ENCODE measurements at places on chromosomes 1 and 21. TPM values are rescaled to one million over a fixed set of nuclear protein-coding genes. Genes with fewer than 3 reads are reported as not detected.

DNA sequence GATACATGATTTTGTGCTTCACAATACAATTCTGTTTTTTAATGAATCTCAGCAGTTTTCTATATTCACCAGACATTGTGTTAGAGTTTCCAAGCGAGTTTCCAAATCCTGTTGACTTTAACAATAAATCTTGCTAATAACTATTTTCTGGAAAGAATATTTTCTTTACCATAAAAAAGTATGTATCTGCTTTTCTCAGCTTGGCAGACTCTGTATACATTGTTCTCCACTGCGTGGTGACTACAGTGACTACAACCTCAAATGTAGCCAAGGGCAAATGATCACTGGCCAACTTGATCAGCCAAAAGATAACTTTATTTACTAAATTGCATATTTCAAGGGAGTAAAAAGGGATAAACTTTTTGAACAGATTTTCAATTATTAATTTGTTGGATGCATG lies 325.9 kb upstream of the ADAMTS5 start:
- no peak overlapping the region for H3K4me3 ChIP-seq
- no peaks in the 10 kb centered on the region for H3K4me1 ChIP-seq
- H3K27ac ChIP-seq: no peak overlapping the region
- H3K27me3 ChIP-seq: no peaks in the 10 kb centered on the region

DNA sequence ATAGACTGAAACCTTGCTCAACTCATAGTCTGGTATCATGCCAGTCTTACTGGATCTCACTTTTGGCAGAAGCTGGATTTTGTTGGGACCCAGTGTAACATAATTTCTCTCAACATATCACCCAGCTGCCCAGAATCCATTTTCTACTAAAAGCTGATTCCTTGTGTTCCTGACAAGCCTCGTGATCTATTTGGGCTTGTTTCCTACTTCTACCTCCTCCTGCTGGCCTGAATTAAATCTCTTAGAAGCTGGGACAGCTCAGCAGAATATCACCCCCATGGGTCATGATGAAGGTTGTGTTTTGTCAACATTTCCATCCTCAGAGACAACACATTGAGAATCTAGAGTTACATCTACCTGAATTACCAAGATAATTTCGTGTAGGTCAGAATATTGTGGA lies 7.7 kb downstream of the GOLT1A start:
- H3K4me1 ChIP-seq: no peaks in the 10 kb centered on the region
- no peaks in the 10 kb centered on the region for H3K36me3 ChIP-seq
- no peaks in the 10 kb centered on the region for H3K27me3 ChIP-seq

RAD54L gene
- total RNA-seq: not detected

- H3K4me1 ChIP-seq: peaks cover 11% of the 10 kb centered on the region
- H3K27ac ChIP-seq: peak overlapping the region; percentile 91
- H3K4me3 ChIP-seq: no peak overlapping the region
- no peaks in the 10 kb centered on the region for H3K27me3 ChIP-seq
- no peak for DNase-seq
- H3K36me3 ChIP-seq: no peaks in the 10 kb centered on the region
These were observed 10.2 kb downstream of the SPSB1 start for GRCh38 chr1:9302745-9303524.

ALX3 gene
- total RNA-seq: 0.66 TPM

CFHR2 gene
- total RNA-seq: not detected

KCNE1 gene
- total RNA-seq: 2.2 TPM

GRCh38 chr1:247833601-247834000 lies 8.1 kb downstream of the OR11L1 start:
- H3K4me1 ChIP-seq: no peaks in the 10 kb centered on the region
- H3K4me3 ChIP-seq: no peak overlapping the region
- H3K27me3 ChIP-seq: no peaks in the 10 kb centered on the region
- H3K27ac ChIP-seq: no peak overlapping the region

PTPRU gene
- 16.0 TPM for total RNA-seq

GRCh38 chr1:225817611-225818061 lies 7.7 kb downstream of the EPHX1 start:
- no peaks in the 10 kb centered on the region for H3K27me3 ChIP-seq
- no peaks in the 10 kb centered on the region for H3K36me3 ChIP-seq
- H3K4me1 ChIP-seq: peaks cover 21% of the 10 kb centered on the region

TPTE gene
- not detected for total RNA-seq

GRCh38 chr1:2534687-2535441 lies 4.8 kb upstream of the HES5 start:
- H3K4me3 ChIP-seq: no peak overlapping the region
- H3K36me3 ChIP-seq: no peaks in the 10 kb centered on the region
- DNase-seq: peak; percentile 33
- peaks cover 21% of the 10 kb centered on the region for H3K4me1 ChIP-seq

- H3K27me3 ChIP-seq: no peaks in the 10 kb centered on the region
- DNase-seq: no peak
- no peak overlapping the region for H3K27ac ChIP-seq
- peaks cover 9% of the 10 kb centered on the region for H3K36me3 ChIP-seq
These were observed 3.0 kb downstream of the RWDD3 start for GRCh38 chr1:95236784-95237575.

Measured in breast epithelium (tissue), 4 donors.